NCI-H1417 treated with DMSO at 0.1 percent for 48 hours (cell line): ENCODE measurements at places on chromosomes 16 and 17.

DNA sequence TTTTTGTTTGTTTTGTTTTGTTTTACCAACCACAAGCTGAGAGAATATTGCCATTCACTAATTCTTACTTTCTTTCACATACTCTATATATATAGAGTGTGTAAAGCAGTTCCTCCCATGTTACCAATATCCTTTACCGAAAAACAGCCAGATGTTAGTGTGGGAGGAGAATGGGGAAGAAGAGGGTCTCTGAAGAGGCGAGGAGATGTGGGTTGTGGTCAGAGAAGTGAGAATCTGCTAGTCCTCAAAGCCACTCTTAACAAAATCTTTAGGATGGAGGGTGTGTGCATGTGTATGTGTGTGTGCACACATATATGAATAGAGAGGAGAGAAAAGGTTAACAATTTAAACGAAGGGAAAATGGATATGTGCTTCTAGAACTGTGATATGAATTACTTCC, 80.6 kb downstream of the TUBD1 start:
- DNase-seq = no peak

DNA sequence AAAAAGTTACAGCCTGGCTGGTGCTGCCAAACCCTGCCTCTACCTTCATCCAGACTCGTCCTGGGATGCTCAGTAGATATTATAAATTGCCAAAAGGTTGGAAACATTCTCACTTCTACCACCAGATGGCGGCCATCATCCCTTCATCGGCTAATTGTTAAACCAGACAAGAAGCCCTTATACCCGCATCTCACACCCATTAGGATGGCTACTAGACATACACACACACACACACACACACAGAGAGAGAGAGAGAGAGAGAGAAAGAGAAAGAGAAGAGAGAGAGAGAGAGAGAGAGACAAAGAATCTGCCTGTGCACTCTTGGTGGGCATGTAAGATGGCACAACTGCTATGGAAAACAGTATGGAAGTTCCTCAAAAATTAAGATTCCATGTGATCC, 15.0 kb upstream of the SCIMP start:
- peak; percentile 2 for DNase-seq

DNA sequence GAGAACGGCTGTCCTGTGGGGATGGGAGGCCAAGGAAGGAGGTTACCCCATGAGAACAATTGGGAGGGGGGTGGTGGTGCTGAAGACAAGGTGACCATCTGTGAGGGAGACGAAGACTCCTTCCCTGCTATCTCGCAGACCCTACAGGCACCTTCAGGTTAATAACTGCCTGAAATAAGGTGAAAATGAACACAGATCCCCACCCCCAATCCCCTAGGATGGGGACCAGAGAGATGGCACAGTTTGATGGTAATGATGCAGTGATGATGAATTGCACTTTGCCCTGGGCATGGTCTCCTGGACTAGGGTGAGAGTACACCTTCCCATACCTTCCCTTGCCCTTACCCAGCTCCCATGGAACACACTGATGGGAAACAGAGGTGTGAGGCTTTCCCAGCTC, 1.4 kb upstream of the NAE1 start:
- DNase-seq = no peak

GRCh38 chr17:63558441-63558840, 8.2 kb downstream of the DCAF7 start:
- DNase-seq = no peak

DNA sequence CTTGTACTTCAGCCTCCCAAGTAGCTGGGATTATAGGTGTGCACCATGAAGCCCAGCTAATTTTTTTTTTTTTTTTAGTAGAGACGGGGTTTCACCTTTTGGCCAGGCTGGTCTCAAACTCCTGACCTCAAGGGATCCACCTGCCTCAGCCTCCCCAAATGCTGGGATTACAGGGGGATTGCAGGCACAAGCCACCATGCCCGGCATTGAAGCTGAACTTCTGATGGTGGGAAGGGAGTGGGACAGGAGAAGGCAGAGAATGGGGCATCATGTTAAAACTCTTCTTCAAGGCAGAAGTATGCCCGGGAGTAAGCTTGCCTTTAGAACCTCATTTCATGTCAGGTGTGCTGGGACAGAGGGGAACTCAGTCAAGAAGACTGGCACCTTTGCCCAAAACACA, 48.6 kb upstream of the ZFHX3 start:
- DNase-seq = no peak

DNA sequence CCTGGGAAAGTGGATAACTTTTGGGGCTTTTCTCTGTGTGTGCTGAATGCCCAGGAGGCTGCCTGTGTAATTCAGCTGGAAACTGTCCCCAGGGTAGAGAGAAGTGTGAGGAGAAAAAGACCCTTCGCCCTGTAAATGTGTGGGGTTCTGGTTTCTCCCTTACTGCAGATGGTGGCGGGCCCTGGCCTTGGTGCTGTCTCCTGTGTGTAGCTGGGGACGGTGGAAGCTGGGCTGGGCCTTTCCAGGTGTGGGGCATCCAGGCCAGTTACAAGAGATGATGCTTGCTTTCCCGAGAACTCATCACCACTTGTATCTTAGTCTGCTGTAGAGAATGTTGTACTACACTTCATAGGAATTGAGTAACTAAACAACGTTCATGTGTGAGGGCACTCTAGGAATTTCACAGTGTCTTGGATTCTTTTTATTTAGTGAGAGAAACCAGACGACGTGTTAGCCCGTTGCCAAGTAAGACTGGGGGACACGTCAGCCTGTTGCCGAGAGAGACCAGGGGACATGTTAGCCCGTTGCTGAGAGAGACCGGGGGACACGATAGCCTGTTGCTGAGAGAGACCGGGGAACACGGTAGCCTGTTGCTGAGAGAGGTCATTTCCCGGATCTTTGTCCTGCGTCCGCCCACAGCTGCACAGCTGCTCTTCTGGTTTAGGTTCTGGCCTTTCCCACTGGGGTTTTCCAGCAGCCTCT, 43.1 kb downstream of the TBCD start:
- no peak for DNase-seq

- DNase-seq = no peak
Measured at GRCh38 chr16:3610698-3611145, 684 bp downstream of the SLX4 start.

DNA sequence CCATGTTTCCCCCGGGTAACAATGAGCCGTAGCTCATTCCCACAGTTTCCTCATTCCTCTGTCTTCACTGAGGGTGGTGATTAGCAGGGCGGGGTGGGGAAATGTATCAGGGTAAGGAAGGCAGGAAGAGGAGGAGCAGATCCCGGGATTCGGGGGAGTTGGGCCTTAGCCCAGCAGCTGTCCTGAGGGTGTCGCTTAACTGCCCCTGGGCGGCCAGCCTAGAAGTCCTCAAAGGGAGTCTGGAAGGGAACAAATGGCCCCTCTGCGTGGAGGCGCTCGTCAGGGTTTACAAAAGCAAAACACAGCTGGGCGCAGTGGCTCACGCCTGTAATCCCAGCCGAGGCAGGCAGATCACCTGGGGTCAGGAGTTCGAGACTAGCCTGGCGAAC, 14.3 kb downstream of the MLYCD start:
- no peak for DNase-seq

DNA sequence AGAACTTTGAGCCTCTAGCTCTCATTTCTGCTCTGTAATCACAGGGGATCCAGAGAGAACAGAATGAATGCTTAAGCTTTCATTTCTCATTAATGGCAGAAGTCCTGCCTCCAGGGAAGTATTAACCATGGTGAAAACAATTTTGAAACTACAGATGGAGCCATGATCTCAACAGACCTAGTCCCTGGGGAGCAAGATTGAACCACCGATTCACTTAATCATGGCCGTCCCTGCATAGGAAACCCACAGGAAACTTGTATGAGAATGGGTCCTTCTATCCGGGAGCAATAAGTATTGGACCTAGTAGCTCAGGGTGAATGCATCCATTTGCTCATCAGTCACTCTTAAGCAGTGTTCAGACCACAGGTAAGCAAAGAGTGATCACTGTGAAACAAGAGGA, 40.2 kb upstream of the CLEC18A start:
- no peak for DNase-seq
